CD8-positive, alpha-beta memory T cell (primary cell): ENCODE measurements at places on chromosomes 16 and 17.
A peak's percentile ranks its signal among the peaks of the same experiment; 100 is the strongest.

DNA sequence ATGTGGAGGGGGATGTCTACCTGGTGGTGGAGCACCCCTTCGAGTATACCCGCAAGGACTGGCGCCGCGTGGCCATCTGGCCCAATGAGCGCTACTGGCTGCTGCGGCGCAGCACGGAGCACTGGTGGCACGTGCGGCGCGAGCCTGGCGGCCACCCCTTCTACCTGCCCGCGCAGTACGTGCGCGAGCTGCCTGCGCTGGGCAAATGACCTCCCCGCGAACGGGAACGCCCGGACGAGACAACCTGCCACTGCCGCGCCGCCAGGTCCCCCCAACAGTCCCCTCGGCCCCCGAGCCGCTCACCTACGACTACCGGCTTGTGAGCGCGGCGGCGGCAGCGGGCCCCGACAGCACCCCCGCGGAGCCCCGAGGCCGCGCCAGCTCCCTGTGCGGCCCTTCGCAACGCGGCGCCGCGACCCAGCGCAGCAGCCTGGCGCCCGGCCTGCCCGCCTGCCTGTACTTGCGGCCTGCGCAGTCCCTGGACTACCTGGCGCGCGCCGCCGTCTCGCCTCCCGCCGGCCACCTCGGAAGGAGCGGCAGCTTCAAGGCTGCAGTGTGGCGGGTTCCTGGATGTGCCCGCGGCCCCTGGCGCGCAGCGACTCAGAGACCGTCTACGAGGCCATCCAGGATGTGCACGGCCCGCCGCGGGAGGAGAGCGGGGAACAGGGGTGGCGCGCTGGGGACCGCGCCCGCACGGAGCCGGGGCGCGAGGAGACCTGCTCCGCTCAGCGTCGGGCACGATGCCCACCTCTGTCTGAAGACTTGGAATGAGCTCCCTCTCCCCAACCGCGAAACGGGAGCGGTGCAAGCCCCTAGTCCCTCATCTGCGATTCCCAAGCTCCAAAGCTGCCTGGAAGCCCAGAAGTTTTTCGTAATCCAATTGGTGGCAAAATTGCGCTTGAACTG is 48.7 kb upstream of the AMZ2 start:
- DNase-seq = peak; percentile 67

DNA sequence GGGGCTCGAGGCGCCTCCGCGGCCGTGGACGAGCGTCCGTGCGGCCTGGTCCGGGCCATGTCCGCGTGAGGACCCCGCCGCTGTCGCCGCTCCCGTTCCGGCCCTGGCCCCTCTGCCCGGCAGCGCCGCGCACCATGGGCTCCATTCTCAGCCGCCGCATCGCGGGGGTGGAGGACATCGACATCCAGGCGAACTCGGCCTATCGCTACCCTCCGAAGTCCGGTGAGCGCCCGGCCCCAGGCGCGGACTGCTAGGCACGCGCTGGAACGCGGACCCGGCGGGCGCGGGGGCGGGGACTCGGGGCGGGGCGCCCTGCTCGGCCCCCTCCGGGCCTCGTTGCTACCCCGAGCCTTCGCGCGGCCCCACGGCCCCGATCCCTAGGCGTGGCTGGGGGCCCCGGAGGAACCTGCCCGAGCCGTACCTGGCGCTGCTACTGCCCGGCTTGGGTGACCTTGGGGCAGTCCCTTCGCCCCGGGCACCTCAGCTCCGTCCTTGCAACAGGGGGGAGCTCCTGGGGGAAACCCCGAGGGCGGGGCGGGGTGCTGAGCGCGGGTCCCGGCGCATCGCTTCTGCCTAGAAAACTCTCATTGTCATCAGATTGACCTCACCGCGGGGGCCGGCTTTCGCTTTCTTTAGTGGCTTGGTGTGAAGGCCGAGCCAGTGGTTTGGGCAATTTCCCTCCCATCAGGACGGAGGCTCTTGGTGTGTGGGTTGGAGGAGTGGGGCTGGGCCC is 367 bp downstream of the MGRN1 start:
- peak; percentile 63 for DNase-seq

- DNase-seq = no peak
These were observed 30.2 kb upstream of the EMP2 start for GRCh38 chr16:10610499-10611184.

DNA sequence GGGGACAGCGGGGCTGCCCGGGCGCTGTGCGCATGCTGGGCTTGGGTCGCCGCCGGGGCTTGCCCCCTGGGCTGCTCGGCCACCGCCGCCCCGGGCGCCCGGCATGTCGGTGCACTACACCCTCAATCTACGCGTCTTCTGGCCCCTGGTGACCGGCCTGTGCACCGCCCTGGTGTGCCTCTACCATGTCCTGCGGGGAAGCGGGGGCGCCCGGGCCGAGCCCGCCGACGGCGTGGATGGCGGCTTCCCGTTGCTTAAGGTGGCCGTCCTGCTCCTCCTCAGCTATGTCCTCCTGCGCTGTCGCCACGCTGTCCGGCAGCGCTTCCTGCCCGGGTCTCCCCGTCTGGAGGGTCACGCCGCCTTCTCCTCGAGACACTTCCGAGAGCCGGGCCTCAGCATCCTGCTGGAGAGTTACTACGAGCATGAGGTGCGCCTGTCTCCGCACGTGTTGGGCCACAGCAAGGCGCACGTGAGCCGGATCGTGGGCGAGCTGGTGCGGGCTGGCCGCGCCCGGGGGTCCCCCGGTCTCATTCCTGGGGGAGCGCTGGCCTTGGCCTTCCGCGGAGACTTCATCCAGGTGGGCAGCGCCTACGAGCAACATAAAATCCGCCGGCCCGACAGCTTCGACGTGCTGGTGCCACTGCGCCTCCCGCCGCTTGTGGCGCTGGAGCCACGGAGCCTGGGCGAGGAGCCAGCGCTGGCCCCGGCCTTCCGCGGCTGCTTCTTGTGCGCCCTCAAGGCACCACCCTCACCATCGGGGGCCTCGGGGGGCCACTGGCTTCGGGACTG is 789 bp downstream of the ITPRIPL2 start:
- no peak for DNase-seq

- peak; percentile 68 for DNase-seq
These were observed 14.5 kb downstream of the GLIS2 start for GRCh38 chr16:4330277-4330874.

DNA sequence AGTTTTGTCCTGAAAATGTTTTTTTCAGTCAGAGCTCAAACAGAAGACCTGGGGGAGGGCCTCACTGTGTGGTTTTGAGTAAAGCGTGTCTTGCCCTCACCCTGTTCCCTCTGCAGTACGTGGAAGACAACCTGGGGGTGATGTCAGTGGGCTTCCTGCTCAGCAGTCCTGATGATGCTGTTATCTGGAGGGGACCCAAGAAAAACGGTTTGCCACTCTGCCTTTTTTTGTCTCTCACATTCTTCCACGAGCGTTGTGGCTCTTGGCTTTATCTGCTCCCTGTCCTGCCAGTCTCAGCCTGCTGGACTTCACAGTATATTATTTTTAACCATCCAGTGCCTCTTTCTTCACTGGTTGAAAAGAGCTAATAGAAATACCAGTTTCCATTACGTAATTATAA is 12.9 kb downstream of the NUBP1 start:
- DNase-seq = no peak

- DNase-seq = no peak
These were observed 6.2 kb downstream of the GGA2 start for GRCh38 chr16:23504076-23504452.

- no peak for DNase-seq
These were observed 1.3 kb upstream of the PRRT2 start for GRCh38 chr16:29810699-29811169.

- no peak for DNase-seq
These were observed 51.0 kb downstream of the CMIP start for GRCh38 chr16:81495321-81496234.

DNA sequence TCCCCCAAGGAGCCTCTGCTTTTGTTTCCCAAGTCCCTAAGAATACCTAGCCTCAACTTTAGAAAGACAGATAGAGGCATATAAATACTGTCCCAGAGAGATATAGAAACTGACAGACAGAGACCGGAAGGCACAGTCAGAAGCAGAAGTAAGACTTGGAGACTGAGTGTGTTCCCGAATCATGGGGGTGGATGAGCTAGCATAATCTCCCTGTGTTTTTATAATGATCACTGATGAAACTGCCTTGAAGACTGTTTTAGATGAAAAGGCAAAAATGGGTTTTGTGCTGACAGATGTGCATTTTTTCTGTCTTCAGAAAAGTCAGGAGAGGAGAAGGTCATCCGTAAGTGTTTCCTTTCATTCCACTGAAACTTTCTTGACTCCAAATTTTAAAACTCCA is 8.3 kb upstream of the PSMD3 start:
- no peak for DNase-seq

GRCh38 chr17:41813699-41814124 is 908 bp downstream of the FKBP10 start:
- no peak for DNase-seq

DNA sequence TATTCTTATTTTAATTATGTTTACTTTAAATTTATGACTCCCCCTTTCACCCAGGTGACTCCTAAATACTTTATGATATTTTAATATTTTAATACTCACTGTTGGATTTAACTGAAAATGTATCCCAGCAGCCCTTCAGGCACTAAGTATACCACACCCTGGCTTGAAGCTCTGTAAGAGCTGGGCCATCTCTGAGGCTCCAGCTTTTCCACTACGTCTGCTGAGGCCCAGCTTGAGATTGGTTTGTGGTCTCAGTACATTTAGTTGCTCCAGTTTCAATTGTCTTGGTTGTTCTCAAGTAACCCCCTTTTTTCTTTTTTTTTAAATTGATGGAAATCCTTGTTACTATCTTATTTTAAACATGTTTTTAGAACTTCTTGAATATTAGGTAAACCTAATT is 27.0 kb upstream of the CAPNS2 start:
- no peak for DNase-seq

DNA sequence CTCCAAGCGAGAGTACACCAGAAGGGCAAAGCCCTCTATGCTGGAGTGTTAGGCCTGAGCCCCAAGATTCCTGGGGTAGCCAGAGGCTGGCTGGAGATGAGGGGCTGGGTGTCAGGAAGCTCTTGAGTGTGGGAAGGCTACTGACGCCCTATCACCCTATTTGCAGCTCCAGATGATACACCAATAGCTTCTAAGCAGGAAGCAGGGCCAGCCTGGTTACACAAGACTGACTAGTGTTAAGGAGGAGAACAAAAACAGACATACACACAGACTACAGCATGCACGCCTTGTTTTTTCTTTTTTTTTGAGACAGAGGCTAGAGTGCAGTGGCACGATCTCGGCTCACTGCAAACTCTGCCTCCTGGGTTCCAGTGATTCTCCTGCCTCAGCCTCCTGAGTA is 15.9 kb downstream of the POLR3K start:
- DNase-seq = no peak

DNA sequence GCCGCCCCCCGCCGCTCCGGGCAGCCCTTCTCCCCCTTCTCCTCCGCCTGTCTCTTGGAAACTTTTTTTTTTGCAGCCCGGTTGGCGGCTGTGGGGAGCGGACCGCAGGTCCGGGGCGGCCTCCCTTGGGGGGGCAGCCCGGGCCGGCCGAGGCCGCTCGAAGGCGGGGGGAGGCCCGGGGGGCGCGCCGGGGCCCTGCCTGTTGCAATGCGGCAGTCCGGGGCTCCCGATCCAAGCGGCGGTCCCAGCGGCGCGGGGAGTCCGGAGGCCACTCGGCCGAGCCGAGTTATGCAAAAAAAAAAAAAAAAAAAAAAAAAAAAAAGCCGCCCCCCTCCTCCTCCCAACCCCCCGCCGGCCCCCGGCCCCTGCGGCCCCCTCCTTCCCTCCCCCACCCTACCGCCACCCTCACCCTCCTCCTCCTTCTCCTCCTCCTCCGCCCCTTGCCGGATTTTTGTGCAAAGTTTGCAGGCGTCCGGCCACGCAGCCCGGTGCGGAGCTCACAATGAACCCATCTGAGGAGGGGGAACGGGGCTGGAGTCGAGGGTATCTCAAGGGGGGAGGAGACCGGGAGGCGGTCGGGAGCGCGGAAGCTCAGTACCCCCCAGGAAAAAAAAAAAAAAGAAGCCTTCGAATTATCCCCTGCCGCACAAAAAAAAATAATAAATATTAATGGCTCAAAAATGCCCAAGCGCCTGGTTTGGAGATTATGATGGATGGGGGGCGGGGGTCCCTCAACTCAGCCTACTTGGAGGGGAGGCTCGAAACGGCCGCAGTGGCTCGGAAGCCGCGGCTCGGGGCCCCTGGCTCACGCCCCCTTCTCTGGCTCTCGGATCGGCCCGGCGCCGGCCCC is at the start of gene ZNF423:
ZNF423 (minus strand) TSS at position 291 of the 850 bp plus-strand sequence. CDS start 338 bp downstream, outside the sequence.
- DNase-seq = no peak

- DNase-seq = peak; percentile 33
These were observed 229.6 kb downstream of the MRTFB start for GRCh38 chr16:14300705-14301168.

DNA sequence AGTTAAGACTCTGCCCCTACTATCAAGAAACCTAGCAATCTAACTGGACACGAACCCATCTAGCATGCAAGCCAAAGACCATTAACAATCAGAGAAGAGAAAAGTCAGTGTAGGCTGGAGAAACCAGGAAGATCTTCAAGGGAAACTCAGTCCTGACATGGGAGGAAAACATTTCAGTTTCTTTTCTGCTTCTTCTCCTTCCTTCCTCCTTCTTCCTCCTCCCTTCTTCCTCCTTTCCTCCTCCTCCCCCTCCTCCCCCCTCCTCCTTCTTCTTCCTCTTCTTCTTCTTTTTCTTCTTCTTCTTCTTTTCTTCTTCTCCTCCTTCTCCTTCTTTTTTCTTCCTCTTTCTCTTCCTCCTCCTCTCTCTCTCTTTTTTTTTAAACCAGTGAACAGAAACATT is 29.6 kb upstream of the SHISA9 start:
- no peak for DNase-seq

DNA sequence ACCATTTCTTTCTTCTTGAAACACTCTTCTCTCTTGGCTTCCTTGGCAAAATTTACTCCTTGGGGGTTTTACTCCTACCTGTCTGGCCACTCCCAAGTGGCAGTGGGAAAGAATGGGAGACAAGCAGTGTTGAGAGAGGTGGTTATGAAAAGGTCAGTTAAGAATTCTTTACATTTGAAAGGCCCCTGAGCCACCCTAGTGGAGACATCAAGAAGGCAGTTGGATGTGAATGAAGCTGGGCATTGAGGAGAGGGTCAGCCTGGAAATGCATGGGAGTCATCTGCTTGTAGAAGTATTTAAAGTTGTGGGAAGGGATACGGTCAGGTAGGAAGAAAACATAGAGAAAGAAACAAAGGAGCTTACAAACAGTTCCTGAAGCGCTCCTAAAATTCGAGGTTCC is 42.3 kb upstream of the CCNF start:
- DNase-seq = no peak

- DNase-seq = no peak
These were observed 4.1 kb downstream of the TRIM65 start for GRCh38 chr17:75892556-75893224.

DNA sequence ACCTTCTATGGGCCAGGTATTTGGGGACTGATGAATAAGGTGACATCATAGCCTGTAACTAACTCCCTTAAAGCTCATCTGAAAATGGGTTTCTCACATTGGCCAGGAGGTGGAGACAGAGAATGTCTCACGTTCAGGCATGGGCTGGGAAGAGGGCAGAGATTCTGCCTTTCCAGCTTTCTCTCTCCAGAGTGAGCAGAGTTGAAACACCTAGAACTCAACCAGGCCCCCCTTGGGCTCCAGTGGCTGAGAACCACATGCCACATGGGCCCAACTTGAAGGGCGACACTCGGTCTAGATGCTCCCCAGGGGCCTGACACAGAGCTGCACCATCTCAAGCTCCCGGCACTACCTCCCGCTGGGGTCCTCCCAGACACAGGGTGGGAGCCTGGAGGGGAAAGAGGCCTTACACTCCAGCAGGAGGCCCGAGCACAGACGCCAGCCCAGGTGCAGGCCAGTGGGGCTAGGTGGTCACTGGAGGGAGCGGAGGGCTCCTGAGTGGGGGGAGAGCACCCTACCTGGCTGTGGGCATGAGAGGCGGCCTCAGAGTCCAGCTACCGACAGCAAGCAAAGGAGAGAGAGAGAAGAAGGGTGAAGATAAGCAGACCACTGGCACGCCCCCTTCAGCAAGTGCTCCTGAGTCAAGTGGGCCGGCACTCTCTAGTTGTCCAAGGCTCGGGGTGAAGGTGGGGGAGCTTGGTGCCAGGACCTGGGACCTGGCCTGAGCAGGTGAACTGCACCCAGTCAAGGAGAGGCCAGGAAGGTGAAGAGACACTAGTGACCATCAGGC is 55.9 kb downstream of the MYO18A start:
- DNase-seq = peak; percentile 35
